ENCODE measurements at places on chromosomes 1 and 21. TPM values are rescaled to one million over a fixed set of nuclear protein-coding genes. Genes with fewer than 3 reads are reported as not detected.
A peak's percentile ranks its signal among the peaks of the same experiment; 100 is the strongest.

The ALX3 gene
- not detected for total RNA-seq

The RHEX gene
- not detected for total RNA-seq

GRCh38 chr1:203590603-203591002 is 36.0 kb upstream of the ATP2B4 start:
- DNase-seq = no peak

DNA sequence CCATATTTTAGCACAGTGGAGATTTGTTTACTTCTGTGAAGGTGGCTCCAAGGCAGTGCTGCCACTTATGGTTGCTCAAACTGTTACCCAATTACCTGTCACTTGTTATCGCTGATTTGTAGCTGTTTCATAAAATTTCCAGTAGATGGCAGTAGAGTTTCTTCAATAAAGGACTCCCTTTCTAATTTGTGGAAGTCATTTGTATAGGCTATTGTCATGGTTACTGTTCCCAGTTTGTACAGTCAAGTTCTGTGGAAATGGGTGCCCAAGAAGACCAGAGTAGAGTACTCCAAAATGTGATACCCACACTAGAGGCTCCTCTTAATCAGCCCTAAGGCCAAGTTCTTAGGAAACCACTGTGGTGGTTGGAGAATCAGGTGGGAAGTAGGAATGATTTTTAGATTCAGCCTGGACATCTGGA is 186.1 kb downstream of the CLEC20A start:
- peak; percentile 77 for DNase-seq

- DNase-seq = no peak
These were observed 6.4 kb downstream of the CTPS1 start for GRCh38 chr1:40985875-40986274.

The SIKE1 gene
- total RNA-seq = 79.4 TPM

DNA sequence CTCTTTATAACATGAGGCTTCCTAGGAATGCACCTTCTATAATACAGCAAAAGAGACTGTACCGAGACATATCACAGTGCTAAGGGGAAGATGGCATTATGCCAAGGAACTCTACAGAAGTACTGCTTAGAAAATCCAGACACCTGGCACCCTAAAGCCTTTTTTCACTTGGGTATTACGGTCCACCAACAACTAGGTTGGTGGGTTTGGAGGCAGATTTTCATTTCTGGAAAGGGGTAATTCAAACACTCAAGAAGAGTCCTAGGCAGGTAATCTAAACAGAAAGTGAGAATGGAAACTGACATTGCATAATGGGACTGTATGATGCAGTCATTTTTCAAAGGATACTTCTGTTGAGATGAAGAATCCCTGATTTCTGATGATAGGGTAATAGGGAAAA is 19.6 kb downstream of the SCMH1 start:
- DNase-seq = peak; percentile 44

GRCh38 chr1:119327450-119328155 is 41.0 kb upstream of the HAO2 start:
- DNase-seq = peak; percentile 3

DNA sequence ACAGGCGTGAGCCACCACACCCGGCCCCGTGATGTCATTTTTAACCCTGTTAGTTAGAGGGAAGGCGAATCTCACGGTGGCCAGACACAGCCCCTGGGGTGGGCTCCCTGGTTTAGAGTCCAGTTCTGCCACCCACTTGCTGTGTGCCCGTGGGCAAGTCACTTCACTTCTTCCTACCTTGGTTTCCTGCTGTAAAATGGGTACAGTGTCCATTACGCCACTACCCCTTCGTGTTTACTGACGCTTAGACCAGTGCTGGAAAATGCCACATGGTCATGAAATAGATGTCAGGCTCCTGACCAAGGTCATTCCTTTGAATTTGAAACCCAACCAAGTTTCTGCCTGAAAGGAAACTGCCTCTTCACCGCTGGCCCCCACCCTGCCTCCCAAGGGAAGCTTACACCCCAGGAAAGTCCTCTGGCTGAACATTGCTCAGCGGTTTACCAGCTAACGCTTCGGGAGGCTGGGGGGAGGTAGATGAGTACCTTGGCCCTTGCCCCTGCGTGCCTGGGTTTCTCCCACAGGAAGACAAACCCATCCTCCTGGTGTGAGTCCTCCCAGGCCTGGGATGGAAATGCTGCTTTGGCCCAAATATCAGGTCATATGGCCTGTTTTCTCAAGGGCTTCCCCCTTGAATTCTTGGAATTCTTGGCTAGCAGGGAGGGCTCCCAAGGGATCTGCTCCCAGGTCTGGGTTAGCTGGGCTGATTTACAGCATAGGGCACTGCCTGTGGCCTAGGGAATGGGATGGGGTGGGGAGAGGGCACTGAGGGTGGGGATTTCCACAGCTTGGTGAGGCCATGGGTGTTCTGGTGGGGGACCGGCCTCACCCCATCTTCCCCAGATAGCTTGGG is 7.6 kb upstream of the AADACL4 start:
- DNase-seq = no peak

Data from G401 (cell line).